Right cardiac atrium (tissue), 5 donors: ENCODE measurements at places on chromosomes 1 and 21. TPM values are rescaled to one million over a fixed set of nuclear protein-coding genes. Genes with fewer than 3 reads are reported as not detected.

CLEC20A gene
- total RNA-seq: not detected

ADARB1 gene
- total RNA-seq: 16.9 TPM

SYCP1 gene
- not detected for total RNA-seq

SPRR1B gene
- not detected for total RNA-seq

DFFA gene
- 29.8 TPM for total RNA-seq

BLZF1 gene
- total RNA-seq: 26.2 TPM

DNA sequence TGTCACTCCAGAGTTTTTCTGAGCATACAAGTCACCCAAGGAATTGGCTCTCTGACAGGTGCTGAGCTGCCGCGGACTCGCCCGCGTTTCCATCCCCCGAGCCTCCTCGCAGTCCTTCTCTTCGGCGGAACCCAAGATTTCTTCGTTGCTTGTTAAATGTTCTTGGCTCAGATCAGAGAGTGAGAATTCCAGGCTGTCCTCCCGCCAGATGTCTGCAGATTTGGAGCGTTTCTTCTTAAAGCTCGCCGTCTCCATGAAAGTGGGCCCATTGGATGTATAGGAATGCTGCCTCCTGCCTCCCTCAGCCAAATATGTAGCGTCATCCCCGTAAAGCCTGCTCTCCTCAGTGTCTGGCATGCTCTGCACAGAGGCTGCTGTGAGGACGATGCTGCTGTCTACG is 77.8 kb downstream of the TIAM1 start:
- DNase-seq: no peak

GRCh38 chr1:240497908-240498307 is 114.0 kb downstream of the GREM2 start:
- DNase-seq: no peak

- DNase-seq: no peak
These were observed 27.1 kb upstream of the MTF2 start for GRCh38 chr1:93051961-93052360.

DNA sequence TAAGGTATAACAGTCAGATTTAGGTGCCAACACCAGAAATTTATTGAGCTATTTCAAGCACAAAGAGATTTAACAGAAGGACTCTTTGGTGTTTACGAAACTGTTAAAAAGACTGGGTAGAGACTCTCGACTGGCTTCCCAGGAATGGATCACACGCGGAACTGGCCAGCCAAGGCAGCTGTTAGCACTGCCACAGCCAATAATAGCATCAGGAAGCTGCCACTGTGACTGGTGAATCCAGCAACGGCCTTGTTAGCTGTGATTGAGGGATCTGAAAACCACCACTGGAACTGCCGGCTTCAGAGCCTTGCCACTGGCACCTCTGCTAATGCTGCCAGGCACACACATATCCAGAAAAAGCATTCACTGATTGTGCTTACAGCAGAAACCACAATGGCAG is 10.6 kb upstream of the SIM2 start:
- DNase-seq: no peak

GRCh38 chr1:7526867-7527732 is 244.0 kb upstream of the VAMP3 start:
- no peak for DNase-seq

- DNase-seq: no peak
These were observed 17.5 kb downstream of the CHML start for GRCh38 chr1:241622669-241623068.

GRCh38 chr1:19010503-19010902 is 54.0 kb upstream of the IFFO2 start:
- DNase-seq: no peak

- peak; percentile 41 for DNase-seq
These were observed 2.5 kb upstream of the ATF6 start for GRCh38 chr1:161763522-161764098.

- DNase-seq: no peak
These were observed 123.3 kb upstream of the GPR52 start for GRCh38 chr1:174324493-174324892.

DNA sequence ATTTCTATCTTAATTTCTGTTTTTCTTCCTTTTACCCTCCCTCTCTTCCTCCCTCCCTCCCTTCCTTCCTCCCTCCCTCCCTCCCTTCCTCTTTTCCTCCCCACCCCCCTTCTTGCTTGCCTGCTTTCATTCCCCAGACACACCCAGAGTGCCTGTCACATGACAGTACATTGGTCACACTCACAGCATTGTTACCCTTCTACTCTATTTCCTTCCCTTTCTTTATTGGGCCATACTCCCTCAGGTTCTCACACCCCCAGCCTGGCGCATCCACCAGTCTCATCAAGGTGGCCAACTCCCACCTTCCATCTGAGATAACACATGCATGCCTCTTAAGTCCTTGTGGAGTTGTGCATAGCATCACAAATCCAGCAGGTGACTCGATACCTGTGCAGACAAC is 10.9 kb downstream of the TMPRSS3 start:
- DNase-seq: no peak

DNA sequence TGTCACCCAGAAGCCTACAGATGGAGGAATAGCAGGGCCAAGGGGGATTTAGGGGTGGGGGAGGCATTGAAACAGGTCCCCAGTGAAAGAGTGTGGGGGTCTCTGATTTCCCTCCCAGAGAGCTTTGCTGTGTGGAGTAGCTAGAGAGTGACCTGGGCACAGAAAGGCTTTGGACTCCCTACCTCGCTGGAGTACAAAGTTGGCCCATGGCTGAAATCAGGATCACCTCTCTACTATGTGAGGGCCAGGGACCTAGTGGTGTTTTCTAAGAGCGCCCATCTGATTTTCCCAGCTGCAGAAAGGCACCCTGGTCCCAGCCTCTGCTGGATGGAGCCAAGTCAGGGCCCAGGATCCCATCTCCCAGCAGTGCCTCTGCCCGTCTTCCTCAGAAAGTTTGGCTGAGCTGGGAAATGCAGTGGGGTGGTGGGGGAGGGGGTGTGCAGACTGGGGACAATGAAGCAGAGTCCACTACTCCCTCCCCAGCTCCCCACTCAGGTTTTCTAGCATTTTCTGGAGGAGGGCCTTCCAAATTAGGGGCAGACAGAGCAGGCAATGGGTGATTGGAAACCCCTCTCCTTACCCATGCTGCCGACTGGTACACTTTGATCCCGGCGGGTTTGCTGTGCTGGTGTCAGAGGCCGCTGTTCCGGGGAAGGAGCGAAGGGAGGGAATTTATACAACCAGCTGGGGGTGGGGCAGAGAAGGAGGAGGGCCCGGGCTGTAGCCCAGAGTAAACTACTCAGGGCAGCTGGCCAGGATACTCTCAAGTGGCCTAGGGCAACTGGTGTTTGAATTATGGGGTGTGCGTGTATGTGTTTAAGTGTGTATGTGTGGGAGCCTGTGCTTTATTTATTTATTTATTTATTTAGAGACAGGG is at the start of gene SELENBP1:
Gene SELENBP1, minus strand, starts transcription at position 648 of the 877 bp plus-strand sequence. Its CDS starts 64 bp downstream, at position 584.
- peak; percentile 95 for DNase-seq

- peak; percentile 48 for DNase-seq
These were observed 13.2 kb downstream of the TP53BP2 start for GRCh38 chr1:223832637-223832943.

DNA sequence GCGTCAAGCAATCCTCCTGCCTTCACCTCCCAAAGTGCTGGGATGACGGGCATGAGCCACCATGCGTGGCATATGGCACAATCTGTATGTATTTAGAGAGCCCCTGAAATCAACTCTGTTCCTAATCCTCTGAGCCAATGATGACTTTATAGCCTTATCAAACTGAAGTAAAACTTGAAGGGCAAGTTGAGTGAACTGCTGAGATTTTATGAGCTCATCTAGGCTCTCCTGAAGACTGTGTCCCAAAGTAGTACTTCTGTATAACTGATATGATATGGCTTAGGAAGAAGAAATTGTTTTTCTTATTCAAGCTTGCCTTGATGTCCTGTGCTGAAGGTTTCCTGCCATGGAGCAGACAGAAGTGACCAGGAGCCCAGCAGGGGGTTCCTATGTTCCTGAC is 23.7 kb upstream of the NKAIN1 start:
- no peak for DNase-seq

- no peak for DNase-seq
These were observed 62.3 kb downstream of the ST6GALNAC3 start for GRCh38 chr1:76136894-76137293.

DNA sequence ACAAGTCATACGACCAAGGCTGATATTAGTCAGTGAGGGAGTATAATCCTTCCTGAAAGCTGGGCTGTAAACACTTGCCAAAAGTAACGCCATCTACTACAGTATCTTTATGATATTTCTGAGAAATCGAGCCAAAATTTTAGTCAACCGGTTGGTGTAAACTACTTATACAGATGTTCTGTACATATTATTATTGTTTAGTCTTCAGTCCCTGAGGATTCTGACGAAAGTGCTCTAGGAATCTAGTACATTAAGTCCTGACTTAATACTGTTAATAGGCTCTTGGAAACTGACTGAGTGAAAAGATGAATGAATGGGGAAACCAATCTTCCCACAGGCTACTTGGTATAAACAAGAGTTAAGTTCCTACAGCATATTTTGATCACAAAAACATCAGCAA is 274.3 kb downstream of the USP25 start:
- no peak for DNase-seq

DNA sequence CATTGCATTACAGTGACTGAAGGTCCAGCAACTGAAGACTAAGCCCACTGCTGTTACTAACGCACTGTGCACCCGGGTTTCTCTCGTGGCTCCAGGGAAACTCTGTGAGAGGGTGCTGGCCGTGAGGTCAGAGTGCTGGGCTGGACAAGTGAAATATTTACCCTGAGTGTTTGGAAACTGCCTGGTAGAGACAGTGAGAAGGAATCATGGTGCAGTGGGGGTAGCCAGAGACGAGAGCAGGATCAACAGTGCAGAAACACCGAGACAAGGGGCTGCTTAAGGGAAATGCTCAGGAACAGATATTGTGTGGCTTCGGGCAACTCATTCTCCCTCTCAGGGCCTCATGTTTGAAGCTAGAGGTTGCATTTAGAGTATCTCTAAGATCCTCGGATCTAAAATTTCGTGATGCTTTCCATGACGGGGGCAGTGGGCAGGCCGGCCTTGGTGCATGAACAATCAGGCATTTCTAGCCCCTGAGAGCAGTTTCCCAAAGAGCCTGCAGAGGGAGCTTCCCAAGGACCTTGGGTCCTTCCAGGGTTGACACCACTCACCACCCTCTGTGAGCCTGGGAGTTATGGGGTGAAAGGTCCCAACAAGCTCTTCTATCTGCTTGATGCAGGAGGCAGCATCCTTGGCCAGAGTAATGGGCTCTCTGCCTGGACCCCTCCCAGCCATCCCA is 9.7 kb downstream of the CD2 start:
- no peak for DNase-seq
